ENCODE measurements at places on chromosomes 4 and X. TPM values are rescaled to one million over a fixed set of nuclear protein-coding genes. Genes with fewer than 3 reads are reported as not detected.

The OPN1LW gene
- total RNA-seq = not detected

GRCh38 chrX:46547857-46548256 lies 2.6 kb upstream of the ZNF674 start:
- no peak for DNase-seq

The UGT2B10 gene
- total RNA-seq = not detected

DNA sequence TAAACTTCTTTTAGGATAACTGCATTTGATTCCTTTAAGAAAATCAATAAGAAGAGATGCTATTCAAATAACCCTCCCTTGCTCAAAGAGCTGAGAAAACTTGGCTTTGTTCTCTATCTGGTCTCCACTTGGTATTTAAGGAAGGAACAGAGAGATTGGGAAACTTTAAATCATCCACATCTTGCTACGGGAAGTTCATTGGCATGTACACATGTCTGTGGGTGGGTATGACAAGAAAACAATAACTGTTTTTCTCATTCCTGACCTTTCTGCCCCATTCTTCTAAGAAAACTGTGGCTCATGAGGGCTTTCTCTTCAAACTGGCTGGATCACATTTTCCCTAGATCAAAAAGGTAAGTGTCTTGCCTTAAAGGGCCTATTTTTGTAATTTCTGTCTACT lies 6.0 kb downstream of the SEL1L3 start:
- no peak for DNase-seq

- no peak for DNase-seq
These were observed 162.2 kb upstream of the S100G start for GRCh38 chrX:16487620-16488385.

DNA sequence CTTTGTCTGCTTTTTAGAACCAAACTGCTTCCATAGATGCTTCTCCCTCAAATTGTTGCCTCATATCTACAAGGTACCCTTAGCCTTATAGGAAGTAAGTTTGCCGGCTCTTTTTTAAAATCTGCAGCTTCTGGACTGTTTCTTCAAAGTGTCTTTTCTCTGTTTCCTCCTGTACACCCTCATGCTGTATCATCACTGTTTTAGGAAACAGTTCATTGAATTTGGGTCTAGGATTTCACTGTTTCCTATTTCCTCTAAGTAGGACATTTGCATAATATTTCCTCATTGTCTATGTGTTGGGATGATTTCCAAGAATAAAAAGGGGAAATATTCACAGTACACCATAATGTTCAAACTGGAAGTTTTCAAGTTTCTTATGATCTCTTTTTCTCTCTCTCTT lies 43.0 kb downstream of the BANK1 start:
- DNase-seq = no peak

The NKX6-1 gene
- total RNA-seq = not detected

GRCh38 chrX:15998350-15998749 lies 125.0 kb upstream of the GRPR start:
- DNase-seq = no peak

The UGT8 gene
- total RNA-seq = not detected

GRCh38 chrX:120468825-120469525 lies at the start of gene LAMP2:
LAMP2 (minus strand) TSS chrX:120469296; CDS start chrX:120469169, 127 bp downstream.
- DNase-seq = peak; percentile 61

The SLC26A1 gene
- not detected for total RNA-seq

GRCh38 chrX:83916525-83916924 lies 55.6 kb downstream of the CYLC1 start:
- no peak for DNase-seq

The ZBTB49 gene
- not detected for total RNA-seq

- DNase-seq = no peak
These were observed 92.0 kb downstream of the TMEM144 start for GRCh38 chr4:158302076-158302866.

The CXCL11 gene
- total RNA-seq = not detected

DNA sequence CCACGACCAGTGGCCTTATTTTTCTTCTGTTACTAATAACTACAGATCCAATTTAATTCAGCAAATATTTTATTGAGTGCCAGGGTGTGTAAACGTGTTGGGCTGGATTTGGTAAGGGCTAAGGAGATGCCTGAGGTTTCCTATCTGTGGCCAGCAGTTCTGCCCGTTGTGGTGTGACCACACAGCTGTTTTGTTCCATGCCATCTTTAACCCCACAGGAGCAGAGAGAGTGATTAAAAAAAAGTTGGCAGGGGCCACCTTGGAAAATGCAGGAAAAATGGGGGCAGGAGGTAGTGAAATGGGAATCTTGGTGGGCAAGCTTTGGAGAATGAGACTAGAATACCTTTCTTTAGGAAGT lies 1.1 kb downstream of the PLAC8 start:
- no peak for DNase-seq

- no peak for DNase-seq
These were observed 52.2 kb downstream of the NALF2 start for GRCh38 chrX:69556060-69557011.

DNA sequence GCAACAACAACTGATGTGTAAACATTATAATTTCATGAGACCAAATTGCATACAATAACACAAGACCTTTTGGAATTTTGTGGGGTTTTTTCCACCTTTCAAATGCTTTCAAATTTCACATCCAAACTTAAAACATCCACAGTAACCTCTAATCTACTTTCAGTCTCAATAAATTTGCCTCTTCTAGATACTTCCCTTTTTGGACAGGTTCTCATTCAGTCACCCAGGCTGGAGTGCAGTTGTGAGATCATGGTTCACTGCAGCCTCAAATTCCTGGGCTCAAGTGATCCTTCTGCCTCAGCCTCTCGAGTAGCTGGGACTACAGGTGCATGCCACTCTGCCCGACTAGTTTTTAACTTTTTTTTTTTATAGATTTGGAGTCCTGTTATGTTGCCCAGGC lies 556.6 kb downstream of the NLGN4X start:
- no peak for DNase-seq

DNA sequence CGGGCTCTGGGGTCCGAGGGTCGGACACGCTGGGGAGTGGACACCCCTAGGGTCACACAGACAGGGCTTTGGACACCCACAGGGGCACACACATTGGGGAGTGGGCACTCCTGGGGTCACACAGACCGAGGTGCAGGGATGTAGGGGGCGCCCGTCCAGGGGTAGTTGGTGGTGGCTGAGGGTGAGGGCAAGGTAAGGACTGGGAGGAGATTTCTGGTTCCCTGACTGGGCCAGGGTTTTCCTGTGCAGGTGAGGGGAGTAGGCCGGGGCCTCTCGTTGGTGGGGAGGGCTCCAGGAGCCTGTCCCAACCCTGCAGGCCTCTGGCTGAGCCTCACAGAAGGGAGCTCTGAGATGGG lies 21.9 kb upstream of the WDR45 start:
- no peak for DNase-seq

The TEX13C gene
- total RNA-seq = not detected

The SETD7 gene
- 33.2 TPM for total RNA-seq

The ETNPPL gene
- total RNA-seq = not detected

DNA sequence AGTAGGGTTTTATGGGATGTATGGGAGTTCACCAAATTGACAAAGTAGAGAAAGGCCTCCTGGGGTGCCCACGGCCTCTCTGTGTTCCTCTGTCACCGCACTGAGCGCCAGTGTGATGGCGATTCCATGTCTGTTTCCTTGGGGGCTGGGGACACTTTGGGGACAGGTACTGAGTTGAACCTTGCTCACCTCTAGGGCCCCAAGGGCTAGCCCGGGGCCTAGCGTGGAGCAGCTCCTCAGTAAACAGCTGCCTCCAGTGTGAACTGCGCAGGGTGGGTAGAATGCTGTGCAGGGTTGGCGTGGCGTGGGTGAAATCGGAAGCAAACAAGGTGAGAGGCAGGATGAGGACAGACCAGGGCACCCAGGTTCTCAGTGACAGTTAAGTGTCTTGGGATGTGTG lies 97.8 kb downstream of the PPP2R2C start:
- no peak for DNase-seq

DNA sequence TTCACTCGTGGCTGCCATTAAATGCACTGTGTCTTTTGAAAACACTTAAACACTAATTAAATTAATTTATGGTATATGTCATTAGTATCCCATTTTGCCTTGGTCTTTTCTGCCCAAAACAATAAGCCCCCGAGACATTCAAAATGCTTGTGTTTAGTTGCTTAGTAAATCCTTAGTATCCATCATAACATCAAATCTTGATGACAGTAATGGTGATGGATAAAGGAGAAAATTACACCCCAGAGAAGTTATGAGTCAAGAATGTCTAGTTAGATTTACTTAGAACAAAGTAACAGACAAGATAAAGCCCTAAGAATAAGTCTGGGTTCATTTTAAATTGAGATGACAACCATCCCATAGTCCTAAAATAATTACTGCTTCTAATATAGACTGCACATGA lies 21.3 kb downstream of the ANK2 start:
- no peak for DNase-seq

The NLGN3 gene
- 0.21 TPM for total RNA-seq

- no peak for DNase-seq
These were observed 31.3 kb downstream of the TRIML2 start for GRCh38 chr4:188078116-188078515.

The SLC6A14 gene
- total RNA-seq = not detected

The FAM236A gene
- not detected for total RNA-seq

The MAEA gene
- total RNA-seq = 56.3 TPM

DNA sequence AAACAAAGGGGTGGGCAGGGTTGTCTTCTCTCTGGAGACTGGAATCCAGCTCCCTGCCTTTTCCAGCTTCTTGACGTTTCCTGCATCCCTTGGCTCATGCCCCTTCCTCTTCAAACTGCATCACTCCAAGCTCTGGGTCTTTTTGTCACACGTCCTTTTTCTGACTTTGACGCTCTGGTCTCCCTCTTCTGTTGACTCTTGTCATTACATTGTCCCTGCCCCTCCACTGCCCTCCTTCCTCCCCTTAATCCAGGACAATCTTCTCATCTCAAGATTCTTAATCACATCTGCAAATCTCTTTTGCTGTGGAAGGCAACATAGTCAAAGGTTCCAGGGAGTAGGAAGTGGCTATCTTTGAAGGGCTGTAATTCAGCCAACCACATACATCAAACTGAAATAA lies 178.3 kb downstream of the TMA16 start:
- no peak for DNase-seq

DNA sequence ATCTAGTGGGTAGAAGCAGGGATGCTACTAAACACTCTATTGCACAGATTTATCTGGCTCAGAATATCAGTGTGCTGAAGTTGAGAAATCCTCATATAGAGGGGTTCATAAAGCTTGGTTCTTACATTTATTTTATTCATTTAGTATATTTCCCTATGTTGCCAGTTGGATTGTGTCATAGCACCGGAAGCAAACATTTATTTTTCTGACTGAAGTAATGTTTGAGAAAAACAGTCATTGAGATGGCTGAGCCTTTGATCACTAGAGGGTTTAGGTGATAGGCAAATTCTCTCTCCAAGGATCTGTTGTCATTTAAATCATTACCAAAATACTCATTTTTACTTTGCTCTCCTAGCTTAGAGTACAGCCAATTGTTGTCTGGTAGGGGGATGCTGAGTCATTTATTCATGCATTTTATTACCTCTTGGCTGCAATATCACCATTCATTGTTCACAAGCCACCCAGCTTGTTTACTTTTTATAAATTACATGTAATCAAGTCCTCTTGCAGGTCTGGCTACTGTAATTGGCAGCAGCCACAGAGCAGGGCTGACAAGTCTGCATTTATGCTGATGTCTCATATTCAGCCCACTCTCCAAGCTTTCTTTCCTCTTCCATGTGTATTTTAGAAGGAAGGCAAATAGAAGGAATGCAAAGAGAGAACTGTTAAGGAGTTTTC lies 15.2 kb downstream of the GAB1 start:
- no peak for DNase-seq

DNA sequence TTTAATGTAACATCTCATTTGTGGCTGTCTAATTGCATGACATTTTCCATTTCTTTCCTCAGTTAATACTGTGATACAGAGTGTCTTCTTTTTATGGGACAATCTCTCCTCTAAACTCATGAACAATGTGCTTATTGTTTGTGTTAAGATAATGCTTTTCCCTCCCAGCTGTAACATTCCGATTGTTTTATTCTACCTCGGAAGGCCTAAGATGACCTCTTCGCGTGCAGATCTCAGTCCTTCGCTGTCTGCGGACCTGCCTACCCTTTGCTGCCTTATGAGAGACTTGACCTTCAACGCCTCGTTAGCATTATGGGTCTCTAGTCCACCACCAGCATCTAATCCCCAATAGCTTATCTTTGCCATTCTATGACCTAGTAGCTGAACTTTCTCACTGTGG lies 29.8 kb upstream of the ZFP42 start:
- no peak for DNase-seq

The FGFR3 gene
- 3.7 TPM for total RNA-seq

Data from ascending aorta (tissue), 2 donors.